ENCODE measurements at places on chromosomes 3 and 15. TPM values are rescaled to one million over a fixed set of nuclear protein-coding genes. Genes with fewer than 3 reads are reported as not detected.

DNA sequence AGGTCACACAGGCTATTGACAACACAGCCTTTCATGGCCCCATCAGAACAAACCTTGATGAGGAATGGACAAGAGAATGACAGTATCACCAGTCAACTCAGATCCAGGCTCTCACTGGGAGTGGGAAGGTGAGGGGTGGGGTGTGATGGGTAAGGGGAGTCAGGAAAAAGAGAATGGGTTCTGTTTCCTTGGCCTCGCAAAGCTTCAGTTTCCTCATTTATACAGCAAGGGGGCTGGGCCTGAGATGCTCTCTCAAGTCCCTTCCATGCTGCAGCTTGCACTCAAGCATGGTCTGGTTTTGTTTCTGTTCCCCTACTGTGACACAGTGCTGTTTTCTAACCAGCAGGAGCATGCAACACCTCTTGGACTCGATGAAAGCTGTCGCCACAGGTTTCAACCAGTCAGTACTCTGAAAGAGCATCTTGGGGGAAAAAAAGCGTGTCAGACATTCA lies 65.7 kb upstream of the IL12A start:
- H3K4me1 ChIP-seq = no peaks in the 10 kb centered on the region
- H3K27me3 ChIP-seq = no peaks in the 10 kb centered on the region
- H3K4me3 ChIP-seq = no peak overlapping the region
- no peaks in the 10 kb centered on the region for H3K36me3 ChIP-seq
- H3K27ac ChIP-seq = no peak overlapping the region

- no peak overlapping the region for H3K27ac ChIP-seq
- H3K4me1 ChIP-seq = no peaks in the 10 kb centered on the region
- no peak overlapping the region for H3K4me3 ChIP-seq
These were observed 127.0 kb downstream of the CPNE4 start for GRCh38 chr3:131907796-131908195.

GRCh38 chr3:30908456-30909037 lies 14.1 kb upstream of the GADL1 start:
- H3K27ac ChIP-seq = no peak overlapping the region
- no peaks in the 10 kb centered on the region for H3K4me1 ChIP-seq
- H3K36me3 ChIP-seq = no peaks in the 10 kb centered on the region

DNA sequence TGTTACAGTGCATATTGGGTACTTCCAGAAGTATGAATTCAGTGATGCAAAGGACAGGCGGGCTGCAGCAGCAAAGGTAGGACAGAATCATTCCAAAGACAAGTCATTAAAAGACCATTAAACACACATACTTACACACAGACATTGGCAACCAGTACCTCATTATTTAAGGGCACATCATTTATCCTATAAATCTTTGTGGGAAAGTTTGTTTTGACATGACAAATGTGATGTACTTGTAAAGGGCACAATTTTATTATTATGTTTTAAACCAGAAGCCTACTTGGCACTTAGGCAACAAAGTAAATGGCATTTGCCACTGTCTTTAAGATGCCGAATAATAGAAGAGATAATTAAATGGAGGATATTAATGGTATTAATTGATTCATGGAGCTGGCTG lies 22.7 kb downstream of the ARIH1 start:
- DNase-seq = no peak
- no peaks in the 10 kb centered on the region for H3K36me3 ChIP-seq
- H3K27ac ChIP-seq = no peak overlapping the region
- H3K4me1 ChIP-seq = peaks cover 63% of the 10 kb centered on the region

DNA sequence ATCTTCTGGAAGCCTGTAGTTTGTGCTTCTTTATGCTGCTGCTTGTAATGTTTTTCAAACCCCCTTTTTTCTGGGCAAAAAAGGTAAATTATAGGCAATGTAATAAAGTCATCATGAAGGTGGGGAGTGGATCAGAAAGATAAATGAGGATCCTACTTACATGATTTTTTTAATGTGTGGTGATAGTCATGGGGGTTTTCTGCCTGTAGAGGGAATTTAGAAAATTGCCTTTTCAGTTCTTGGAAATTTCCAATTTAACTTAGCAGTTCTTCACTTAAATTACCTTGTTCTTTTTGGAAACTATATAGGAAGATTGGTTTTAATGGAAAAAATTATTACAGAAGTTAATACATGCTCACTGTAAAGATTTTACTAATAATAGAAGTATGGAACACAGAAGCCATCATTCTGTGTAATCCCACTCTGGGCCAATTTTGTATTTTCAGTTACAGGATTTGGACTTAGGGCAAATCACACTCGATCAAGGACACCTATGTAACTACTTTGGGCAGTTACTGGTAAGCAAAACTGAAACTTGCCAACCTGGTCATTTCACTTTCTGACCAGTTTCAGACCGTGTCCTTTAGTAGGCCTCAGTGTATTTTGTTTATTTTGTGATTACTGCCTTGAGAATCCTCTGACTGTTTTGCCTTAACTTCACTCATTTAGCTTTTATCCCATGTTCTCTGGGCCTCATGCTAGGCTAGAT lies 10.5 kb upstream of the SCAANT1 start:
- H3K27me3 ChIP-seq = no peaks in the 10 kb centered on the region
- H3K27ac ChIP-seq = no peak overlapping the region
- H3K4me3 ChIP-seq = no peak overlapping the region

The MKRN3 gene
- not detected for total RNA-seq

The GPR149 gene
- not detected for total RNA-seq

The FBXW12 gene
- not detected for total RNA-seq

The MEX3B gene
- total RNA-seq = 1.3 TPM

The XIRP1 gene
- 52.4 TPM for total RNA-seq

The COLQ gene
- total RNA-seq = 2.8 TPM
